ENCODE measurements at places on chromosomes 12 and 14.
A peak's percentile ranks its signal among the peaks of the same experiment; 100 is the strongest.

DNA sequence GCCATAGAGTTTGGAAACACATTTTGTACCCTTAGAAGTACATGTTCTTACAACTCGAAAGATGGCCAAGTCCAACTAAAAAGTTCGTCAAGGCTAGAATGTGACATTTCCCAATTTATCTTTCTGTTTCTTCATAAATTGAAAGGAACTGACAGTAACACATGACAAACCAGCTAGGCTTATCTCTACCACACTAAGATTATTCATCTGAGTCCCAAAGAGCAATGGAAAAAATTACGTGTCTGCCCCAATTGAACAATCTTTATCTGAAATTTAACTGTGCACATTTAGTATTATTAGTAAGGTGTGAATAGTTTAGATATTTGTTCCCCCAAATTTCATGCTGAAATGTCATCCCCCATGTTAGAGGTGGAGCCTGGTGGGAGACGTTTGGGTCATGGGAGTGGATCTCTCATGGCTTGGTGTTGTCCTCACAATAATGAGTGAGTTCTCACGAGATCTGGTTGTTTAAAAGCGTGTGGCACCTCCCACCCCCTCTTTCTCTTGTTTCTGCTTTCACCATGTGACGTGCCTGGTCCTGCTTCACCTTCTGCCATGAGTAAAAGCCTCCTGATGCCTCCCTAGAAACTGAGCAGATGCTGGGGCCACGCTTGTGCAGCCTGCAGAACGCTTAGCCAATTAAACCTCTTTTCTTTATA lies 13.3 kb downstream of the CPM start:
- DNase-seq, result no peak

GRCh38 chr14:93331002-93331727 lies 1.7 kb downstream of the BTBD7 start:
- DNase-seq, result peak; percentile 2

DNA sequence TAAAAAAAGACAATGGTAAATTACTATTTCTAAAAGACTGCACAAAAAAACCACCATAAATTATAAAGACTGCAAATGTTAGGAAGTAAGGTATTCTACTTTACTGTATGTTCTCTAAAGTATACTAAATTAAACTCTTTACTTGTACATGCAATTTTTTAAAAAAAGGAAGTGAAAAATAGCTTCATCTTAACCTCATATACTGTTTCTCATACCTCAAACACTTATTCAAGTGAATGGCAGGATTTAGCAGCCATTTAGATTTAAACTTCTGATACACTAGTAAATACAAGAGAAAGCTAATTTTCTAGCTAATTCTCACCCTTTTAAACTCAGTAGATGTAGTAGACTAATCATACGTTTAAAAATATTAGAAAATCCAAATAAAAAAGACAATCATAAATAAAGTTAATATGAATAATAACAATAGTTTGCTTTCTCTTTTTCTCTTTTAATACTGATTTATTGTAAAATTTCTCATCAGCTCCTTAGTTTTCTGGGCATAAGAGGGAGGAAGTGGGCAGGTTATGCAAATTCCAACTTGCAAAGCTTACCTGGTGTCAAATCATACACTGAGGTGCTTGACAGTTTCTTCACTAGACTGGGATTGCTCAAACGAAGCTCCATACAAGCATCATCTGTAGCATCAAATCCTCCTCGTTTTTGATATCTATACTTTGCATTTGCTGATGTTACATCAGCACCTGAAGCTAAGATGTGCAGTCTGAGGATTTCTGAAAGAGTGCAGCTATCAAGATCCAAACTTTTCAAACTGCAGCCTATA lies 71.0 kb upstream of the CFL2 start:
- DNase-seq, result no peak

- DNase-seq, result no peak
These were observed 40.3 kb downstream of the TRAFD1 start for GRCh38 chr12:112165624-112166023.

DNA sequence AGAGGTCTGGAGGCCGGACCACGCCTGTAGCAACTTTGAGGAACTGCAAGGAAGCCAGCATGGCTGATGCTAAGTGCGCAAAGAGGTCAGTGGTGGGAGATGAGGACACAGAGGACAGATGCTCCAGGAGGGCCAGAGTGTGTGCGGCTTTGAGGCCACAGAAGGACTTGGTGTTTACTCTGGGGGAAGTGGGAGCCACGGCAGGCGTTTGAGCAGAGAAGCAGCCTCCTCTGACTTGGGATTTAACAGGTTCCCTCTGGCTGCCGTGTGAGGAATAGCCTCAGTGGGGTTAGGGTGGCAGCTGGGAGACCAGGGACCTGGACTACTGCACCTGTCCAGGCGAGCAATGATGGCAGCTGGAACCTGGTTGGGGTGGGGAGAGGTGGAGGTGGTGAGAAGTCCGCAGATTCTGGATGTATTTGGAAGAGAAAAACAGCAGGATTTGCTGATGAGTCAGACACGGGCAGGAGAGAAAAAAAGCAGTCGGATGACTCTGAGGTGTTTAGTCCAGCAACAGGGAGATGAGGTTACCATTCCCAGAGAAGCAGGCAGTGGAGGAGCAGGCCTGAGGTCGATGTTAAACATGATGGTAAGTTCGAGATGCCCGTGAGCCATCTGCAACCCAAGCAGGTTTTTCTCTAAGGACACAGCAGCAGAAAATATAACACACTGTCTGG lies 143.5 kb downstream of the SCARB1 start:
- DNase-seq, result peak; percentile 47

GRCh38 chr14:85402569-85403162 lies 127.3 kb upstream of the FLRT2 start:
- DNase-seq, result no peak

- DNase-seq, result no peak
These were observed 34.2 kb downstream of the CKAP4 start for GRCh38 chr12:106213662-106214061.

- DNase-seq, result no peak
These were observed 13.5 kb upstream of the FAM234B start for GRCh38 chr12:13030541-13031291.

- no peak for DNase-seq
These were observed 61.8 kb downstream of the KLRG1 start for GRCh38 chr12:9051158-9051550.

DNA sequence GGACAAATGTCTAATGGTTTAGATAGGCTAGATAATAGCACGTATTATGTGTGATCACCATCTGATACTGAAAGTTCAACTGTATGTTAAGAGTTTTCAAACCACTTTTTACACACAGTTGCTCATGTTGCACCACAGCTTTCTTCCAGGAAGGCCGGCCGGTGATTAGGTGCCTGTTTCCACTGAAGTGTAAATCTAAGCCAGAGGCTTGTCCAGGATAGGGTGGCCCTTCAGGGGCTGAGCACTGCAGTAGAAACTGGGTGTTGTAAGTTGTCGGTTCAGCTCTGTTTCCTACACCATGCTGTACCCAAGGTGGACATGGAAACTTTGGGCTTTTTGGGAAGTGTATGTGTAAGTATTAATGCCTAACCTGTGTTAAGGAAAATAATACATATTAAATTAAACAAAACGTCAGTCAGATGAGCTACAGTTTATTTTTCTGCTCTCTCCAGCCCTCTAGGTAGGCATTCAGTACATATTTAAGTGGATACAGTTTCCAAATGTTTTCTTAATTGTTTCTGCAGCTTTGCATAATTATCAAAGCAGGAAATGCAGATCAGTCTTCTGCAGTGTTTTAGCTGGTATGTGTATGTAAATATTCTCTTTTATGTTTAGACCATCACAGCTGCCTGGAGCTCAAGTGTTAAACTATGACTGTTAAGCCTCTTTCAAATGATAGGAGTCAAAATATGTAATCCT lies 30.9 kb downstream of the TDP1 start:
- DNase-seq, result no peak

DNA sequence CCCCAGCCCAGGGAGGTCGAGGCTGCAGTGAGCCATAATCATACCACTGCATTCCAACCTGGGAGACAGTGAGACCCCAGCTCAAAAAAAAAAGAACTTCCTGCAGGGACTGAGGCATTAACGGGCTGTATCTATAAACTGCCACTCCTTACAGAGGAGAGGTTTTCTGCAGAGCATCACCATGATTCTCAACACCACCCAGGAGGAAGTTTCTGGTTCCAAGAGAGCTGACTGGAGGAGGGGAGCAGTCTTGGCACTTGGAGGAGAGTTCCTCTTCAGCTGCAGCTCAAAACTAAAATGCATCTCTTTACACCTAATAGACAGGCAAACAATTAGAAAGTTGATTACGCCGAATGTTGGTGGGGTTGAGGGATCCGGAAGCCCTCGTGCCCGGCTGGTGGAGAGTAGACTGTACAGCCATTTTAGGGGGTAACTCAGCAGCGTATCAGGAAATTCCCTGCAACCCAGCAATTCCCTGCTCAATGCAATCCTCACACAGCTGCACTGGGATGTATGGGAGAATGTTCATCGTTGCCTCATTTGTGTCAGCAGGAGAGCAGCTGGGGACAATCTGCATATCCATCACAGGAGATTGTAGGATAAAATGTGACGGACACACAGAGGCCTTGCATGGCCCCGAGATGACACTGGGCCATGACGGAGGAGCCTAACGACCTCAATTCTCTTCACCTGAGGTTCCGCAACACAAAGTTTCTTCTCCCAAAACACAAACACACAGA lies 36.6 kb downstream of the ACTN1 start:
- no peak for DNase-seq

DNA sequence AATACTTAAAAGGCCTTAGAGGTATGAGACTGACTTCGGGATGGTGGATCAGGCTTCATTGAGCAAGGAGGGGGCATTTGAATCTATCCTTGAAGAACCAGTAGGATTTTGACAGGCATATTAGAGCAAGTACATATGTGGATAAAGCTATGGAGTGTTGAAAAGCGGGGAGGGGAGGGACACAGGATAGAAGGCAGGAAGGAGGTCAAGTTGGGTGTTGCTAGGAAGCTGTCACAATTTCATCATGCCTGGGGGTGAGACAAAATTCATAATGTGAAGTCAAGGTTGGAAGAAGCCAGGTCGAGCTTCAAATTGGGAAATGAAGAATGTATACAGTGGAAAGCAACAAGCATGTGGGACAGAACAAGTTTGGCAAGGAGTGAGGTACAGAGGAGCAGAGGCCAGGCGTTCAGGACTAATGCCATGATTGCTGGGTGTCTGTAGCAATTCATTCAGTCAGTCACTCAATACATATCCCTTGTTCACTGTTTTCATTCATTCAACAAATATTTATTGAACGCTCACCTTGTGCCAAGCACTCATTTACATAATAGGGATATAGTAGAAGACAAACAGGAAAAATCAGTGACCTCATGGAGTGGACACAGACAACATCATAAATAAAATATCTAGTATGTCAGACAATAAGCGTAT lies 58.3 kb upstream of the LTA4H start:
- DNase-seq, result no peak
